ENCODE measurements at places on chromosomes 16 and 17.

DNA sequence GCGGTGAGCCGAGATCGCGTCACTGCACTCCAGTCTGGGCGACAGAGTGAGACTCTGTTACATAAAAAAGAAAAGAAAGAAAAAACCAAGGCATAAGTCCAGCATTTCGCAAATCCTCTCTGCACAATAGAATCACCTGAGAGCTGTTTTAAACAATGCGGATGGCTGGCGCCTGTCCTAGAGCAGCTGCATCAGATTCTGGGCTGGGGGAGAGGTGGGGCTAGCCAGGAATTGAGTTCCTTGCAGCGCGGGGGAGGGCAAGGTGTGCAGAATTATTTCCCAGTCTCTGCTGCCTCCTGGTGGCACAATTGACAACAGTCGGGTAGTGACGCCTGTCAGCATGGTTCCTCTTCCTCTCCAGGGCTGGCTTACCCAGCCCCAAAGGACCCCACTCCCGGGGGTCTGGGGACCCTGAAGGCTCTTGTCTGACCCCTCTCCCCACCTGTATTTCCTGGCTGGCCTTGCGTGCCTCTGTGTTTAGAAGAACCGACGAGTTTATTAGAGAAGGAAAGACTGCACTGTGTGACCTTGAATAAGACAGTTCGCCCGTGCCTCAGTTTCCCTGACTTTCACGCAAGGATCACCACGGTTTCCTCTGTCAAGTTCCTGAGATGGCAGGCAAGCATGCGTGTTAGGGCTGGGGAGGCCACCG lies 41.1 kb upstream of the PLCG2 start:
- DNase-seq: peak; percentile 90

- peak; percentile 45 for DNase-seq
These were observed 561.6 kb upstream of the PSMD7 start for GRCh38 chr16:73735018-73735417.

DNA sequence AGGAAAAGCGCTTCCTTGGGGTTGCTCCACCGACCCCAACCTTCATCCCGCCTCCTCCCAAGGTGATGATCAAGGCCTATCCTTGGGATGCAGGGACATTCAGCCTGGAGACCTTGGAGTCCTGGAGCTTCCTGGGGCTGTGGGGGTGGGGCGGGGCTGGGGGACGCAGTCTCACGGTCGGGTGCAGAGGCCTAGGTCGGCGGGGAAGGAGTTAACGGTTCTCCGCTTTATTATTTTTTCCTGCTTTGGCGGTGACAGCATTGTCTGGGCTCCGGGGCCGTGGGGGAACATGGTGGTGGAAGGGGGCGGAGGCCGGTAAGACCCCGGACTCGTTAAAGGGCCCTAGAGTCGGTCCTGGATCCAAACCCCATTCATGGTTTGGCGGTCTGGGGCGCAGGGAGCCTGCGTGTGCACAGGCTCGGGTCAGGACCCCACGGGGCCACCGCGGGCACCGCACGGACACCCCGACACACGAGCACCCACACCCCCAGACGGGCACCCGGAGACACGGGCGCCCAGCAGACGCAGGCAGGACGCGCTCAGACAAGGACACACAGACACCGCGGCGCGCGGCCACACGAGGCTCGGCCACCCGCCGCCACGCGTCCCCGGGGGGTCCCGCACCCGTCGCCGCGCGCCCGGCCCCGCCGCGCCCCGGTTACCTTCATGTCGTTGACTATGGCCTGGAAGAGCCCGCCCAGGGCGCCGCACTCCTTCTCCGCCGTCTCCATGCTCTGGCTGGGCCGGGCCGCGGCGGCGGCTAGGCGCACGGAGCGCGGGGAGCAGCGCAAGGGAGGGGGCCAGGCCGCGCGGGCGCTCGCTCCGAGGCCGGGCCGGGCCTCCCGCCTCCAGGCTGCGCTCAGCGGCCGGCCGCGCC lies 554 bp downstream of the MTSS2 start:
- DNase-seq: no peak

- no peak for DNase-seq
These were observed 65.7 kb downstream of the SMURF2 start for GRCh38 chr17:64596439-64596838.

GRCh38 chr16:27945233-27945973 lies 118.1 kb downstream of the GSG1L start:
- DNase-seq: no peak

- DNase-seq: no peak
These were observed 5.7 kb upstream of the FLYWCH1 start for GRCh38 chr16:2905988-2906387.

- DNase-seq: no peak
These were observed 9.9 kb downstream of the ZFHX3 start for GRCh38 chr16:73037845-73038570.

DNA sequence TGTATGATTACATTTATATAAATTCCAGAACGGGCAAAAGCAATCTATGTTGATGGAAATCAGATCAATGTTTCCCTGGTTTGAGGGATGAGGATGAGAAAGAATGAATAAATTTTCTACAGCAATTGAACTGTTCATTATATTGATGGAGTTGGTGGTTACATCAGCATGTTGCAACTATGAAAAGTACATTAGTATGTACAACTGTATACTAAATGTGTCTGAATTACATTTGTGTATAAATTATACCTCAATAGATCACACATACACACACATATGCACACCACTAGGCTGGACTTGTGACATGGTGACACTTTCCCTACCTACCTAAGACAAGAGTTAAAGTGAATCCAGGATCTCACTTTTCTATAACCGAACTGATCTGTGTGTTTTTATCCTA lies 608.0 kb downstream of the CDH11 start:
- no peak for DNase-seq

GRCh38 chr16:75377729-75378386 lies 55.4 kb downstream of the CFDP1 start:
- DNase-seq: peak; percentile 72

- DNase-seq: no peak
These were observed 93.4 kb upstream of the TNRC6A start for GRCh38 chr16:24635900-24636610.

GRCh38 chr17:8004899-8005298 lies 2.5 kb downstream of the GUCY2D start:
- no peak for DNase-seq

DNA sequence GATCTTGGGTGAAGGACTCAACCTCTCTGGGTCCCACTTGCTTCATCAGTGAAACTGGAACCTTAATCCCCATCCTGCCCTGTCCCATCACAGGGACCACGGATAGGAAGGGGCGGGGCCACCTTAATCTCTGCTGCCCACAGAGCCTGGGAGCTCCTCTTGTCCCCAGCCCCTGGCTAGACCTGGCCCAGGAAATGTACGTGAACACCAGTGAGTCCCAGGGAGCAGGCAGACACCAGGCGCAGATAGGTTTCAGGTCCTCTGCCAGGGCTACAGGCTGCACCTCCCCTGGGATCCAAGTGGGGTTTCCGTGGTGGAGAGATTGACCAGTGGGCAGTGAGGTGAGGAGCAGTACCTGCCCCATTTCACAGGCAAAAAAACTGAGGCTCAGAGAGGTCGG lies 21.0 kb downstream of the RAB11FIP4 start:
- no peak for DNase-seq

- DNase-seq: no peak
These were observed 42.0 kb downstream of the IL21R start for GRCh38 chr16:27444015-27444414.

DNA sequence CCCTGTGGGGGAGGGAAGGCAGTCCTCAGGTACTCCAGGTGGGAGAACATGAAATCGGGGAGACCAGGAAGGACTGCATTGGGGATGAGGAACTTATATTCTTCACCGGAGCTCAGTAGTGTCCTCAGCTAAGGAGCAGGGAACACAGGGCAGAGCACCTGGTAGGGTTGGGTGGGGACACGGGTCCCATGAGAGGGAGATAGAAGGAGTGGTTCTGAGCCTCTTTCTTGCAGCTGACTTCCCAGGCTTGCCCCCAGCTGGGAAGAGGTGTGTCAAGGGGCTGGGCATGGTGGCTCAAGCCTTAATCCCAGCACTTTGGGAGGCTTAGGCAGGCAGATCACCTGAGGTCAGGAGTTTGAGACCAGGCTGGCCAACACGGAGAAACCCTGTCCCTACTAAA lies 2.1 kb downstream of the FHOD1 start:
- no peak for DNase-seq

Data from head of caudate nucleus (tissue), 42 donors.